ENCODE measurements at places on chromosomes 2 and 18.

DNA sequence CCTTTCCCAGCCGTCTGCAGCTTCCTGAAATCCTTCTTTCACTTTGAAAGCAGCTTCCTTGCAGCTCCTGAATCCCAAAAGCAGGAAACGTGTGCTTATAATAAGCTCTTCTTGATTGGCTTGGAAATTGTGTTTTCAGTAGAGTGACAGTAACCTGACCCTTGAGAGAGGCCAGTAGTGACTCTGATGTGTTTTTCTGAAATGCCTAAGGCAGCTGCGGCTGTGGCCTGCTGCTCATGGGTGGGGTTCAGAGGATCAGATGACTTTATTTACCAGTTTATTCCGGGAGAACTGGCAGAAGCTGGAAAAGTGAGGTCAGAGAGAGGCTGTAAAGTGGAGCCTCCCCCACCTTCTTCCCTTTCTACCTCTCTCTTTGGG is 31.9 kb upstream of the RPIA start:
- DNase-seq, result no peak

DNA sequence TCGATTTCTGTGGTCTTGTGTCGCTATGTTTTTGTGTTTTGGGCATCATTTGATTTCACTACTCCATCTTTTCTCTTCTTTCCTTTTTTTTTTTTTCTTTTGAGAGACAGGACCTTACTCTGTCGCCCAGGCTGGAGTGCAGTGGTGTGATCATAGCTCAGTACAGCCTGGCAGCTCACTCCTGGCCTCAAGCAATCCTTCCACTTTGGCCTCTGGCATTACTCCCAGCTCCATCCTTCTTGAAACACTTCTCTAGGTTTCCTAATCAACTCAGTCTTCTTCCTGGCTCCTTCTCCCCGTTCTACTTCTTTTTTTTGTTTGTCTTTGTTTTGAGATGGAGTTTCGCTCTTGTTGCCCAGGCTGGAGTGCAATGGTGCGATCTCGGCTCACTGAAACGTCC is 26.5 kb downstream of the TCF23 start:
- no peak for DNase-seq

DNA sequence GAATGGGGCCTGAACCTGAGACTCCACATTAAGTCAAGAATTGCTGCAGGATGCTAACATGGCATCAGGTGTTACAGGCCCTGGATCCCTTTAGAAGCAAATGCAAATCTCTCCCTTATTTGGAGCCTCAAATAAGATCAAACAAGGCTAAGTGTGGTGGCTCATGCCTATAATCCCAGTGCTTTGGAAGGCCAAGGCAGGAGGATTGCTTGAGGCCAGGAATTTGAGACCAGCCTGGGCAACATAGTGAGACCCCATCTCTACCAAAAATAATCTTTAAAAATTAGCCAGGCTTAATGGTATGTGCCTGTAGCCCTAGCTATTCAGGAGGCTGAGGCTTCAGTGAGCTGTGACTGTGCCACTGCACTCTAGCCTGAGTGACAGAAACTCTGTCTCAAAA is 89.4 kb downstream of the DYM start:
- no peak for DNase-seq

DNA sequence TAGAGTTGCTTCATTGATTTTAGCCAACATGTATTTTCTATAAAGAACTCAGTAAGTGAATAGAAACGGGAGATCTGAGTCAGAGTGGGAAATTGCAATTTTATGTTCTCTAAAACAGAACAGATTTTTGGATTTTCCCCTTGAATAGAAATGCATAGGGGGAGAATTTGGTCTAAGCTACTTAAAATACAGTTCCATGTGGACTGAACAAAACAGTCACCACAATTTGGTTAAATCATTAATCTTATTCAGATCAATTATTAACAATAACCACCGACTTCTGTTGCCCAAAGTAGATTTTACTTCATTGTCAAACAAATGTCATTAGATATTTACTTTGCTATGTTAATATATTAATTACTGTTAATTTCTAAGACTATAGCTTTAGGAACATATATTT is 107.7 kb downstream of the SCG2 start:
- no peak for DNase-seq

DNA sequence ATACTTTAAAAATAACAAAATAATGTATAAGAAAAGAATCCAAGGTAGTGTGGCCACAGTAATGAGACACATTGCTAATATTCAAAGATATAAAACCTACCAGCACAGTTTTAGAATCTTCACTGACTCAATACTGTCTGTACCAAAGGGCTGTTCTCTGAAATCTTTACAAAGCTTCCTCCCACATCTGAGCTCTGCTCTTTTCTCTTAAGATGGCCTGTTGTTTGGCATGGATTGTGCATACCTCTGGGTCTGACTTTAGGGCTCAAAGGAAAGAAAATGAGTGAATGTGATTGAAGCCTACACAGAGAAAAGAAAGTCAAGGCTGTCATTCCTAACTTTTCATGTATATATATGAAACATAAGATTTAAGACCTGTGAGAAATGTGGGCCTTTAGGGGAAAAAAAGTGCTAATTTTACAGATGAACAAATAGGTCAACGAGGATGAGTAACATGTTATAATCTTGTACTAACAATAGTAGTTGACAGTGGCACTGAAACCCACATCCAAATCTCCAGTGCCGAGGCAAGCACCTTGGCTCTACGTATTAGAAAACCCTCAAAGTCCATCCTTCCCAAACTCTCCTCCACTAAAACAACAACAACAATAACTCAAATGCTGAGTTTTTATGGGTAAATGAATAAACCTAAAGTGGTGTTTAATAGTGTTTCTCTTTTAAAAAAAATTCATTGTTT is 114.2 kb downstream of the ZNF521 start:
- no peak for DNase-seq

- DNase-seq, result no peak
Measured at GRCh38 chr2:24110660-24111303, 12.4 kb downstream of the PFN4 start.

DNA sequence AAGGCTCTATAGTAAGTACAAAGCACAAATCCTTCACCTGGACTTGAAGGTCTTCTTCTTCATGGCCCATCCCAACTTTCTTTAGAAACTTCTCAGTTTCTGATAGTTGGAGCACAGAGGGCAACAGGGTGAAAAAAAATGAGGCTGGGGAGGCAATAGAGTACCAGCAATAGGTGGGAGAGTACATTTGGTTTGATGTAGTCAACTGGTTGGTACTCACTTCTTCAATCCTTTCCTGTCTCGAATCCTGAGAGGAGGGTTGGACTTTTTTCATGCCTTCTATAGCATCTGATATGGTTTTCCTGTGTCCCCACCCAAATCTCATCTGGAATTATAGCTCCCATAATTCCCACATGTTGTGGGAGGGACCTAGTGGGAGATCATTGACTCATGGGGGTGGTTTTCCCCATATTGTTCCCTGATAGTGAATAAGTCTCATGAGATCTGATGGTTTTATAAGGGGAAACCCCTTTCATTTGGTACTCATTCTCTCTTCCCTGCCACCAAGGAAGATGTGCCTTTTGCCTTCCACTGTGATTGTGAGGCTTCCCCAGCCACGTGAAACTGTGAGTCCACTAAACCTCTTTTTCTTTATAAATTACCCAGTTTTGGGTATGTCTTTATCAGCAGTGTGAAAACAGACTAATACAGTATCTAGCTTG is 75.9 kb upstream of the LCLAT1 start:
- no peak for DNase-seq

DNA sequence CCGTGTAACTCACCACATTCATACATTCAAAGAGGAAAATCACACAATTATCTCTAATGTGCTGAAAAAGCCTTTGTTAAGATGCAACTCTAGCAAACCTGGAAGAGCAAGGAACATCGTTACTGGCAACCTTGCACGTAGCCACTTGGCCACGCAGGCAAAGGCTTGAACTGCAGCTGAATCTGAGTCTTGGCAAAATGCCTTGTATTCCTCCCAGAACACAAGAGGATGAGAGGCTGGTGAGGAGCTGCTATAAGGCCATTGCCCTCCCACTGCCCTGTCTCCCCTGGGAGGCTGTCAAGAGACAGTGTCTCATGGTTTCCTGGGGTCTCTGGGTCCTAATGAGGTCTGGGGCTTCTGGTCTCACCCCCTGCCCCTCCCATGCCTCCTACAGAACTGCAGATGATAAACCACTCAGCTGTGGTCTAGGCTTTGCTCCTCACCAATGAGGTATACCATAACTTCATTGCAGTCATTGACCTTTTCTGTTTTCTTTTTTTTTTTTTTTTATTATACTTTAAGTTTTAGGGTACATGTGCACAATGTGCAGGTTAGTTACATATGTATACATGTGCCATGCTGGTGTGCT is 141.4 kb downstream of the SPP2 start:
- DNase-seq, result no peak

GRCh38 chr2:135851858-135852257 is 14.9 kb upstream of the LCT start:
- DNase-seq, result no peak

- no peak for DNase-seq
Measured at GRCh38 chr2:85179541-85179940, 46.3 kb downstream of the TCF7L1 start.

- DNase-seq, result no peak
Measured at GRCh38 chr2:170973225-170973491, 44.1 kb downstream of the GORASP2 start.

DNA sequence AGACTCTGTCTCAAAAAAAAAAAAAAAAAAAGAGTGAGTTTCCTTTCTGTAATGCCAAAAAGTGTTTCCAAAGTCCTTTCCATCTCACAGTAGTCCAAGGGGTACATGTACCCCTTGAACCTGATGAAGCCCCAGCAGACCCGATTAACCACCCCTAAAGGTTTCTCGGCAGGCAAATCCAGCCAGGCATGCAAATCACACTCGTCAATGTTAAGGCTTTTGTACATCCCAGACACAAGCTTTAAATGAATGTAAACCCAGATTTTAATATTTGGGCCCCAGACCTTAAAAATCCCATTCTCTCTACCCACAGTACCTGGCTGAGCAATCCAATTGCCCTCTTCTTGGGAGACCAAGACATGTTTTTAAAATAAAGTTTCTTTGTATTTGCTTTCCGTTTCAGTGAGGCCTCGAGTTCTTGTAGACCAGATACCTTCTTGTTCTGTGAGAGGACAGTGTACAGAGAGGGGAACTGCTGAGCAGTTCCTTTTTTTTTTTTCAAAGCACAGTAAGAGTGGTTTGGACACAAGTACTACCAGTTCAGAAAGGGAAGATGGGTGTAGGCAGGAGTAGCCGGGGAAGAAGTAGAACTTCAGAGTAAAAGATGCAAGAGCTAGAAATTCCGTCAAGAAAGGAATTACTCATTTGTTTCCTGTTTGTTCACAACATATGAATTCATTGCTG is at the start of gene NLRC4:
Gene NLRC4 (minus strand): TSS at position 465 of the 684 bp plus-strand sequence. CDS start 8,111 bp downstream, outside the sequence.
- DNase-seq, result no peak

DNA sequence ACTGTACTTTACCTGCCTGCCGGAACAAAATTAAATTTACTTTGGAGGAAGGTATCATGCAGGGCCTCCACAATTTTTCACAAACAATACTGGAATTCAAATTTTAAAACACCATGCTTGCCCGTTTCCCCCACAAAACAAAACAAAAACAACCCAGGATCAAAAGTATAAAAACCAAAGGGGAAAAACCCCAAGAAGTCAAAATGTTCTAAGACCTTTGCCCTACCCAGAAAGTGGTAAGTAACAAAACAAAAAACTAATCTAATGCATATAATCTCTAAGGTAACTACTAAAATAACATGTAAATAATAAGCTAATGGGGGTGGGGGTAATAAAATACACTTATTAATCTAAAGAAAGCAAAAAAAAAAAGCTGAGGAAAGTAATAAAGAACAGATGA is 60.5 kb downstream of the CUL3 start:
- no peak for DNase-seq

GRCh38 chr18:9861933-9862332 is 23.8 kb upstream of the TXNDC2 start:
- DNase-seq, result no peak

DNA sequence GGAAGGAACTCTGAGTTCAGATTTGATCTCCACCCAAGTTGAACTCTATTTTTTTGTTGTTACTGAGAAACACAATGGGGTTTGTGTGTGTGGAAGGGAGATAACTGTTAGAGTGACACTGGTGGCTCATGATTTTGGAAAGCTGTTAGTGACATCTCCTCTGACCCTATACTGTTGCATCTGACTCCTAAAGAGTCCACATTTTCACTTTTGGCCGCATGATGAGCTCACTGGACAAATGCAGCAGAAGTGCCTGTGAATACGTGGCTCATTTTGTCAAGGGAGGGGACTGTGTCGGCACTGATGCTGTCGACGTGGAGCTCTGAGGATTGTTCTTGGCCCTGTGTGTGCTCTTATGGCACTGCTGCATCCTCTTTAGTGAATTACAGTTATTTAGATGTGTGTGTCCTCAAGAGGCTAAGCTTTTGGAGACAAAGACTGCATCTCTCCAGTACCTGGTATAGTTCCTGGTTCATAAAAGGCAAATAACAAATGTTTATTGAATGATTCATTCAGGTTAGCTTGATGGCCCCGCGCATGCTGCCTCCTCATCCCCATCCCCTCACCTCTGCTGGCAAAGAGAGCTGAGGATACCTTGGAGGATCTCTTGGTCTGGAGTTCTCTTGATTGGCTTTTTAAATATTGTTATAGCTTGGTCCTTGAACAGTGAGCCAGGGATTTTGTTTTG is 135.4 kb downstream of the PHLPP1 start:
- no peak for DNase-seq

GRCh38 chr2:41199334-41199733 is 747.4 kb upstream of the SLC8A1 start:
- DNase-seq, result no peak

All from T-helper 9 cell (primary cell).